Suppressor macrophage (primary cell): ENCODE measurements at places on chromosomes 1 and 21.

DNA sequence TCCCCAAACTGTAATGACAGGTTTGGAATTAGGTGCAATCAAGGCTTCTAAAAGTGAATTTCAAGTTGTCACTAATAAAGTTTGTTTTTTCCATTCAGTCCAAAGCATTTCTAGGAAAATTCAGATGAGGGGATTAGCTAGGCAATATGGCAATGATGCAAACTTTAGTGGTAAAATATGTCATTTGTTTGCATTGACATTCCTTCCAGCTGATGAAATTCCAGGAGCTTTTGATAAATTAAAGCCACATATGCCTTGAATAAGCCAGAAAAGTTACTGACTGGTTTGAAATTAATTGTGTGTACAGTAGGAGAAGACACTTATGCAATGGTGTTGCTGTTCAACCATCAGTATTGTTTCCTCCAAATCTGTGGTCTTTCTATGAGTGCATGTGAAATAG, 57.8 kb downstream of the MROH9 start:
- DNase-seq: no peak

GRCh38 chr1:192573499-192573898, 2.1 kb upstream of the RGS1 start:
- DNase-seq: peak; percentile 83

DNA sequence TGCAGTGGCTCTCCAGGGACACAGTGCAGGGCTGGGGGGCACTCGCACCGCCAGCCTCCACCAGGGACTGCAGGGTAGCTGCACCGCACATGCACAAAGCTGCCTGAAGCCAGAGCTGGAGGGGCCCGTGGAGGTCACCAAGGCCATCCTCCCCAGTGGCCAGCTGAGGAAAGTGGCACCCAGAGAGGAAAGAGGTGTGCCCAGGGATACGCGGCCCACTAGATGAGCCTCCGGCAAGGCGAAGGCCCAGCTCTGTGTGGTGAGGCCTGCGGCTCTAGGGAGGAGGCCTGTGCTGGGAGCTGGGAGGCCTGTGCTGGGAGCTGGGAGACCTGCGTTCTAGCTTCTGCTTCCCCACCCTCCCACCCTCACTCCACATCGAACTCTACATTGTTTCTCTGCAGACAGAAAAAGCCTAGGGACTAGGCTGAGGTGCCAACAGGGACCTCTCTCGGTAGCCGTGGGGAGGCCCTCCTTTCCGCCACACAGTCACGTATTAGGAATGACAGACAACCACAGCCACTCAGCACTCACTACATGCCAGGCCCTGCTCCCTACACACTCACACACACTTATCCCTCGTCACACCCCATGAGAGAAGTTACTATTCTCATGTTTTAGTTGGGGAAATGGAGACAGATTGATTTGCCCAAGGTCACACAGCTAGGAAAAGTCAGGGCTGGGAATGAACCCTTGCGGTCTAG, 921 bp upstream of the ASCL5 start:
- DNase-seq: no peak

GRCh38 chr21:43624339-43624738, 34.9 kb downstream of the HSF2BP start:
- DNase-seq: no peak

GRCh38 chr1:19153169-19153568, 56.9 kb downstream of the UBR4 start:
- no peak for DNase-seq

- DNase-seq: no peak
Measured at GRCh38 chr1:77925518-77925917, 37.1 kb downstream of the NEXN start.
